ENCODE measurements at places on chromosomes 3 and 15.

- no peak for DNase-seq
Observed at GRCh38 chr3:53137835-53138446, 7.7 kb upstream of the RFT1 start.

DNA sequence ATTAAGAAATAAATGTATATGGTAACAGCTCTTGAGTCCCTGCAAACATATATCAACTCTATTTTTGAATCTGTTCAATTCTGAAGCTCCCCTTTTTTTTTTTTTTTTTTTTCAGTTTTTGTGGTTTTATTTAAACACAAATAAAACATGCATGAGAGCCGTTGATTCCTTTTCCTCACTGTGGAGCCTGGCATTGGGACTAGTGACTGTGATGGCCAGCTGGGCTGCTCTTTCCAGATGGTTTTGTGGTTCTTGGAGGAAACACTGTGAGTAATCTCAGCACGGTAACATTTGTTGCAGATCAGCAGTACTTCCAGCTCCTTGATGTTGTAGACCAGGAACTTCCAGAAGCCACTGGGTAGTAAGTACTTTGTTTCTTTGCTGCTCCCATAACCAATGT is 15.9 kb downstream of the EMC7 start:
- no peak for DNase-seq

GRCh38 chr15:96947296-96948229 is 617.1 kb downstream of the NR2F2 start:
- DNase-seq: no peak

- no peak for DNase-seq
Observed at GRCh38 chr3:125001557-125002413, 54.0 kb downstream of the HEG1 start.

GRCh38 chr3:171976526-171976925 is 62.9 kb upstream of the FNDC3B start:
- DNase-seq: no peak

DNA sequence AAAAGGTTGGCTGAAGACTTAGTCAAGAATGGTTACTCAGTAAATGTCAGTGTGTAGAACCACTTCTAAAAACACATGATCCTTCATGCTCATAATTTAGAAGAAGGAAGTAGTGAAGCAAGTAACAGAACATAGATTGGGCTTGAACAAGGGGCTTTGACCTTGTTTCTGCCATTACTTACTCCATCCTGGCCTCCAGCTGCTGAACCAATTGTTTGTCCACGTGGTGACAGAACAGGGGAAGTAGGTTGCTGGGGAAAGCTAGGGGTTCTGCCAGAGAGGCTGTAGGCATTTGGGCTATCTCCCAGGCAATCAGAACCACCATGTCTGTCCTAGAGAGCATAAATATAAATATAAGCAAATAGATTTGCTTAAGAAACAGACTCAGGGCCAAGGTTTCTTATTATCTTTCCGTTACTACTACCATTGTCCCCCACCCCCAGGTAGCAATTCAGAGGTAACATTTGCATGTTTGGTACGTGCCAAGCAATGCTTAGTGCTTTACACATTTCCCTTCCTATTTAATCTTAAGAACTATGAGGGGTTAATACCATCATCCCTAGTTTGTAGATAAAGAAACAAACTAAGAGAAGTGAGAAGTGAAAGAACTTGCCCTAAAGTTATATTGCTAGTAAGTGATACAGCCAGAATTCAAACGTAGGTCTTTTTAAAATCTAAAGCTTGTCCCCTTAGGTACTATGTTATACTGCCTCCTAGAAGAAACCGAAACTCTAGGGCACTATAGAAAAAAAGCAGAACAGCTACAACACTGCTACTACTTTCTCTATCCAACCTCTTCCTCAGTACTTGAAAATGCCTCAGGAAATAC is 3.0 kb upstream of the SPG11 start:
- DNase-seq: no peak

DNA sequence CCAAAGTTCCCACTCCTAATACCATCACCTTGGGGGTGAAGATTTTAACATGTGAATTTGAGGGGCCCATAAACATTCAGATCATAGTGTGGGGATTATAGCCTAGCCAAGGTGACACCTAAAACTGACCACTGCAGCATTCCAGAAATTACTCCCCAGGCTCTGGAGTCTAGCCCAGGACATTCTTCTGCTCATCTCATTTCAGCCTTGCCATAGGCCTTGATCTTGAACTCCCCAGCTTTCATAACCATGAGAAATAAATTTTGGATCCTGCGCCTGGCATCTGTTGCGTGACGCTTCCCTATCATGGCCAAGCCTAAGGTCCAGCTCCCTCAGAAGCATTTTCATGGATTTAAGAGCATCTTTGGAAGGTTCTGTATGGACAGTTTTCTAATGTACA is 502.9 kb upstream of the THBS1 start:
- no peak for DNase-seq

GRCh38 chr15:78838489-78838888 is 27.2 kb upstream of the ADAMTS7 start:
- DNase-seq: no peak

GRCh38 chr15:49082960-49083359 is 36.7 kb upstream of the SECISBP2L start:
- no peak for DNase-seq

DNA sequence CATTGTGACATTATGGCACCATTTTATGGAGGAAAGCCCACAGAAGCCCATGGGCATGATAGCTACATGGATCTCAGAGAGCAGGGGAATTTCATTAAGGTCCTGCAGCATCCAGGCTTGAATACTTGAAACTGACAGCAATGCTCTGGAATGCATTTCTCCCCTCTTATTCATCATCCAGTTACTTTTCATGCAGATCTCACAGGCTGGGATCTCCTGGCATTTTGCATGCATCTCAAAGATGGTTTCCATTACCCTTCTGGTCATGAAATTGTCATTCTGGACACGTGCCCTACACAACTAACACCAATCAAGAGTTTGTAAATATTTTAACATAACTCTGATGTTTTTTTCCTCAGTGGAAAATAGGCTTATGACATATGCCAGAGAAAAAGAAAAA is 32.4 kb downstream of the VGLL3 start:
- no peak for DNase-seq

DNA sequence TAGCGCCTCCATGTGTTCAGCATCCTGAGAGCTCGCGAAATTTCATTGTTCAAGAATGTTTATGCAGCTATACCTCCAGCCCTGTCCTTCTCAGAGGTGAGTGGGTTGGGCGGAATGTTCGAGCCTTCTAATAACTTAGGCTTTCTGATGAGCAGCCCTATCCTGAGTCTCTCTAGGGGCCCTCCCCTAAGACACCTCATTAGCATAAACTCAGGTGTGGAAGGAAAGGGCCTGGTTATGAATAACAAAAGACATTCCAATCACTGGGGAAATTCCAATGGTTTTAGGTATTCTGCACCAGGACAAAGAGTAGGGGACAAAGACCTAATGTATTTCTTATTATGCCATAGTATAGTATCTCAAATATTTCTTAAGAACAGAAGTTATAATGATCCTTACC is 138.1 kb upstream of the PDZRN3 start:
- no peak for DNase-seq

DNA sequence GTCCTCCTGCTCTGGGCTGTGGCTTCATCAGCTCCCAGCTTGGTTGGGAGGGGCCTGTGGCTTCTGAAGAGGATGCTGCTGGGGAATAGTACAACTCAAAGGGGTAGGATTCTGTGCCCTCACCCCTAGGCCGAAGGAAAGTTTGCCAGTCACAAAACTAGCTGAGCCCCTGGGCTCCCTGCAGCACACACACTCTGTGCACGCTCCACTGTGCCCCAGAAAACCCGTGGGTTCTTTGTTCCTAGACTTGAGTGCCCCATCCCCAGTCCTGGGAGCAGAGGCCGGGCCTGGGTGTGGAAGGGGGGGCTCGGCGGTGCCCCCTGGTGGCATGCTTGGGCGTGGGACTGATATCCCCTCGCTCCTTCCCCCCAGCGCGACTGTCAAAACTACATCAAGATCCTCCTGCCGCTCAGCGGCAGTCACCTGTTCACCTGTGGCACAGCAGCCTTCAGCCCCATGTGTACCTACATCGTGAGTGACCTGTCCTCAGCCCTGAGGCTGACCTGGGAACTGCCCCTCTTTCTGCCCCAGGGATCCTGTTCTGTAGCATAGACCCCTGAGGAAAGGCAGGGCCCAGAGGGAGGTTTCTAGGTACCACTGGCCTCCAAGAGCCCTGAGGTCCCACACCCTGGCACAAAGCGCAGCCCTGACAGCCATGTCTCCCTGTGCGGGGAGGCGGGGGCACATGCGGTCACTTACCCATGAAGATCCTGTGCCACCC is 14.2 kb downstream of the CIB1 start:
- peak; percentile 22 for DNase-seq

DNA sequence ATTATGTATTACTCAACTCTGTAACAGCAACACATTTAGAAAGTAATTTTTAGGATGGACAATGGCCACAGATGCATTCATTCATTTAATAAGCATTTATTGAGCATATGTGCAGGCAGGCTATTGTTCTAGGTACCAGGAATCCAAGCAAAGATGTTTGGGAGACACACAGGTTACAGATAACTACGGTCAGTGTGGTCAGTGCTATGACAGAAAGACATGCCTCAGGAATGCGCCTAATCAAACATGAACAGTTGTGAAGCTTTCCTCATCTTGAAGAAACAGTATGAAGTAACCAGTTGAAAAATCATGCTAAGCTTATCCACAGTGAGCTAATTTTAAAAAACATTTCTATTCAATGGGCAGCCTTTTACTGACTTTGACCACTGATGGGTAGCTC is 155.4 kb upstream of the CCDC54 start:
- no peak for DNase-seq

DNA sequence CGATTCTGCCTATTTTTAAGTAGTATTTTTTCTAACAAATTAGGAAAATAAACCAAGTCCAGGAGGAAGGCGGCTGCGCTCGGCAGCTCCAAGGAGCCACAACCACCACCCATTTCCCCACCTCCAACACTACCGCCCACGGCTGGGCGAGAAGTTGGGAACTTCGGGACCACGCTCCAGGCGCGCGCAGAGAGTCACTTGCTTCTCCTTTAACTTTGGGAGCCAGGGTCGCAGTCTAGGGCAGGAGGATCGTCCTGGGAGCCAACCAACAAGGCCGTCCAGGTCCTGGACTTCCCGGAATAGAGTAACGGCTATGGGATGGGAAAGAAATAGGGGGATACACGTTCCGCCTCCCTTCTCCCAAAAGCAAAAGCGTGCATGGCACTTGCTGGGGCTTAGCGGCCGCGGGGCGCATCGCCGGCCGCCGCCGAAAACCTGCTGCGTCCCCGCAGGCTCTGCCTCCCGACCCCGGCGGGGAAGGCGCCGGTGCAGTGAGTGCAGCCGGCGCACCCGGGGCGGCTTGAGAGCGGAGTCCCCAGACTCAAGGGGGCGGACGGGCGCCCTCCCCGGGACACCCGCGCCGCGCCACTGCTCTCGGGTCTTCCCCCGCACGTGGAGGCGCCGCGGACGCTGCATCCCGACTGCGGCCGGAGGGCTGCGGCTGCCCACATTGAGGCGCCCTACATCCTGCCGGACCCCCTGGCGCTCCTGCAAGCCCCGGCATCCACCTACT is 699 bp downstream of the MEGF11 start:
- peak; percentile 80 for DNase-seq

GRCh38 chr3:123424321-123424998 is 24.4 kb downstream of the ADCY5 start:
- no peak for DNase-seq

GRCh38 chr15:66838671-66839239 is 136.7 kb downstream of the SMAD6 start:
- DNase-seq: peak; percentile 32

- no peak for DNase-seq
Observed at GRCh38 chr3:120163026-120163425, 68.8 kb upstream of the GSK3B start.

DNA sequence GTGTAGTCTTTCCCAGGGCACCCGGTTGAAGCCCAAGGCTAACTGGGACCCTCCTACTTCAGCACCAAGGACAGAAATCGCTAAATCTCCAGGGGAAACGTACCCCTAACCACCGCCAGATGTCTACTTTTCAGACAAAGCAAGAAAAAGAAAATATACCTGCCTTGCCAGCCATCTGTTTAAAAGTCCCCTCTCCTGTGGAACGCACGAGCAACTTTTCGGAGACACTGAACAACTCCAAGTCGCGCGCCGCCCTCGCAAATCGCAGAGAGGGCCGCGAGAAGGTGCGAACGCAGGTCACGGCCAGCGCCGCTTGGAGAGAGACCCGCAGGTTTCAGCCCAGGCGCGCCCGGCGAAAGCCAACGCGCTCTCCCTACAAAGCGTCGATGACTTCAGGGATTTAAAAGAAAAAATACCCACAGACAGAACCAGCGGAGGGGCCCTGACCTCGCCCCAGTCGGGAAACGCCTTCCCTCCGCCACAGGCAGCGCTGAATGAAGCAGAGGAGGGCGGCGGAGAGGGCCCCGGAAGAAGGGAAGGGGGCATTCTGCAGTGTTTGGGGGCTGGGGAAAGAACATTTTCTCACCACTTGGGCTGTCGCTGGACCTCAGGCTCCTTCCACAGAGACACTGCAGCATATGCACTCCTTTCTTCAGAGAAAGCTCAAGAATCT is 213.1 kb downstream of the FGF12 start:
- peak; percentile 48 for DNase-seq

- DNase-seq: no peak
Observed at GRCh38 chr3:15781637-15782402, 16.0 kb downstream of the ANKRD28 start.

GRCh38 chr15:41797201-41797944 is 23.1 kb downstream of the MAPKBP1 start:
- no peak for DNase-seq

DNA sequence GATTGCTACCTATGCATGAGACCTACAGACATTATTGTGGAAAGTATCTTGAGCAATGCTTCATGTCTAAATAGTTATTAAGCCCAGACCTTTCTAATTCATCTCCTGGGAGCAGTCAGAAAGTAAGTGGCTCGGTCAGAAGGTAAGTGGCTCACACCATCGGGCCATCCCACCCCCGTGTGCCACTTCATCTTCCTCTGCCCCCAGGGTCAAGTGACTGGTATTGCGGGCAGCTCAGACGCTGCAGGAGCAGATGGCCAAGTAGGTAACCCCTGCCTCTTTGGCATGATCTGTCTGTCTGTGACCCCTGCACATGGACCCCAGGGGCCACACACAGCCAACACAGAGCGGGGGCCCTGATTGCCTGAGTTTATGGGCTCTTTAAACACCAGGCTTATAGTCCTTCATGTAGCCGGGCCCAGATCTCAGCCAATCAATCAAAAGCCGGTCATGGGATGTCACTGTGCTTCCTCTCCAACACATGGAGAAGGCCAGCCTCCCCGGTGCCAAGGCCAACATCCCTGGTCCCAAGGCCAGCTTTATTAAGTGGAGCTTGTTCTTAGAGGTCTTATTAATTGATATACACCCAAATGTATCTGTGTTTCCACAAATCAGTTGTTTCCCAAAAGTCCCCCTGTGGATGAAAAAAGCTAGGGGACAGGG is 42.9 kb downstream of the LARP6 start:
- no peak for DNase-seq

GRCh38 chr3:50418850-50419249 is 59.5 kb upstream of the TMEM115 start:
- DNase-seq: no peak

Measured in NCI-H69 (cell line).